ENCODE measurements at places on chromosomes 3 and 15. TPM values are rescaled to one million over a fixed set of nuclear protein-coding genes. Genes with fewer than 3 reads are reported as not detected.

The PLAAT1 gene
- 1.5 TPM for total RNA-seq

The TMC3 gene
- total RNA-seq = not detected

The ZMYND10 gene
- total RNA-seq = 0.23 TPM

The EXD1 gene
- total RNA-seq = not detected

The EPHB3 gene
- 5.6 TPM for total RNA-seq

The PFKFB4 gene
- total RNA-seq = 14.4 TPM

The NR2E3 gene
- total RNA-seq = not detected

The PATL2 gene
- 0.32 TPM for total RNA-seq

The TMEM40 gene
- 1.0 TPM for total RNA-seq

The IDH2 gene
- total RNA-seq = 28.3 TPM

The SLC24A5 gene
- total RNA-seq = not detected

DNA sequence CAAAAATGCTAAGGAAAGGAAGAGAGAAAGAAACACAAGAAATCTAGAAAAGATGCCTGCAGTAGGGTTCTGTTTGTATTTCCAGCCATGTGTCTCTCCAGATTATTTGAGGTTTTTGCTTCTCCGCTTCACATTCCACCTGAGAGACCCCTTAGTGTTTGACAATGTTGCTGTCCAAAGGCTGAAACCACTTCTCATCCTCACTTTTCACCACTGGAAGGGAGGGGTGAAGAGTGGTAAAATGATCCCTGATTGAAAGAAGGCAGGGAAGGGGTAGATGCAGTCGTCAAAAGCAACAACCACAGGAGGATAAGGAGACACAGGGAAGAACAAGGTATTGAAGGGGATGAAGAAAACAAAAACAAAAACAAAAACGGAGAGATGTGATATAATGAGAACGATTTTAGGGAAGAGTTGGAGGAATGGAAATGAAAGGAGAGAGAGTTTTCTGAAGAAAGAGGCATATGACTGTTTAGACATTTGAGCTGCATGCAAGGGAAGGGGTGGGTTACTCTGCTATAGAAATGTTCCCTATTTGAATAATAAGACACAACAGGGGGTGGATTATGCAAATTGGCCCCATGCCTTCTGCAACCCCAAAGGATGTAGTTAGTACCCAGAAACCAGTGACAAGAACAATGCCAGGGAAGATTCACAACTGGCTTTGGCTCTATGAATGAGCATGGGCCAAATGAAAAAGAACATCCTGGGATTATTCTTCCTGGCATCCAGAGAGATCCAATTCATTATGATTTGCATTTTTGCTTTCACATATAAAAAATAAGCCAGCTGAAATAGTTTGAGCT lies 235.9 kb downstream of the GAP43 start:
- H3K27ac ChIP-seq = no peak overlapping the region
- H3K36me3 ChIP-seq = no peaks in the 10 kb centered on the region
- no peak for DNase-seq
- no peak overlapping the region for H3K4me3 ChIP-seq

GRCh38 chr3:168030577-168030976 lies 65.1 kb downstream of the GOLIM4 start:
- H3K27me3 ChIP-seq = no peaks in the 10 kb centered on the region
- no peak overlapping the region for H3K4me3 ChIP-seq

DNA sequence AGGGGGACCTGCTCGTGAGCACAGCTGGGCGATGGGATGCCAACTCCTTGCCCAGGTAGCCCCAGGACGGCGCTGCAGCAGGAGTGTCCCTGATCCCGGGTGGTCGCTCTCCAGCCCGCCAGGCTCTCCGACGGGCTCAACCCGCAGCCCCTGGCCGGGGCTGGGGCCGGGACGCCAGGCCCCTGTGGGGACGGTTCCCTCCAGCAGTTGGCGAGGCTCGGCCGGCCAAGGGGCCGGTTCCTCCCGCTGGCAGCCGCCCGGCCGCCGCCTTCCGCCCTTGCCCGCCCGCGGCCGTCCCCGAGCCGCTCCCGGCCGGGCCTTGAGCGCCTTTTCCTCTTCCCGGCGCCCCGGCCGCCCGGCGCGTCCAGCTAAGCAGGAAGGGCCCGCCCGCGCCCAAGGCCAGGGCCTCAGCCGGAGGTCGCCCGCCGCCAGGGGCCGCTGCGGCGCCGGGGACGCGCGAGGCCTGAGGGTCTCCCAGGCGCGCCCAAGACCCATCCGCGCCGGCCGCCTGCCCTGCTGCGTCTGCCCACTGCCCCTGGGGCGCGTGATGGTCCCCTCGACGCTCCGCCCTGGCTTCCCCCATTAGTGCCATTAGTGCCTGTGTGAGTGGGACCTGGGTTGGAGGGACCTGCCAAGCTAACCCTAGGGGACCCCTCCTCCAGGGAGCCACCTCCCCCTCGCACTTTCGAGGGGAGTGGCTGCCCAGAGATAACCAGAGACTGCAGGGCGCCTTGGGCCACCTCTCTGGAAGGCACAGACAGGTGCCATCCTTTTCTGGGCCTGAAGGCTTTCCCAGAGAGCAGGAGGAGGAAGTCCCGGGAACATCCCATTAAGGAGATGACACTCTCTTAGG lies 106.4 kb downstream of the FBLN2 start:
- no peak overlapping the region for H3K4me3 ChIP-seq
- no peaks in the 10 kb centered on the region for H3K36me3 ChIP-seq
- no peaks in the 10 kb centered on the region for H3K27me3 ChIP-seq

- H3K4me3 ChIP-seq = peak overlapping the region; percentile 57
- DNase-seq = peak; percentile 61
- H3K27ac ChIP-seq = no peak overlapping the region
- peaks cover 7% of the 10 kb centered on the region for H3K4me1 ChIP-seq
Observed at GRCh38 chr3:12286927-12287726, 1.7 kb upstream of the PPARG start.

DNA sequence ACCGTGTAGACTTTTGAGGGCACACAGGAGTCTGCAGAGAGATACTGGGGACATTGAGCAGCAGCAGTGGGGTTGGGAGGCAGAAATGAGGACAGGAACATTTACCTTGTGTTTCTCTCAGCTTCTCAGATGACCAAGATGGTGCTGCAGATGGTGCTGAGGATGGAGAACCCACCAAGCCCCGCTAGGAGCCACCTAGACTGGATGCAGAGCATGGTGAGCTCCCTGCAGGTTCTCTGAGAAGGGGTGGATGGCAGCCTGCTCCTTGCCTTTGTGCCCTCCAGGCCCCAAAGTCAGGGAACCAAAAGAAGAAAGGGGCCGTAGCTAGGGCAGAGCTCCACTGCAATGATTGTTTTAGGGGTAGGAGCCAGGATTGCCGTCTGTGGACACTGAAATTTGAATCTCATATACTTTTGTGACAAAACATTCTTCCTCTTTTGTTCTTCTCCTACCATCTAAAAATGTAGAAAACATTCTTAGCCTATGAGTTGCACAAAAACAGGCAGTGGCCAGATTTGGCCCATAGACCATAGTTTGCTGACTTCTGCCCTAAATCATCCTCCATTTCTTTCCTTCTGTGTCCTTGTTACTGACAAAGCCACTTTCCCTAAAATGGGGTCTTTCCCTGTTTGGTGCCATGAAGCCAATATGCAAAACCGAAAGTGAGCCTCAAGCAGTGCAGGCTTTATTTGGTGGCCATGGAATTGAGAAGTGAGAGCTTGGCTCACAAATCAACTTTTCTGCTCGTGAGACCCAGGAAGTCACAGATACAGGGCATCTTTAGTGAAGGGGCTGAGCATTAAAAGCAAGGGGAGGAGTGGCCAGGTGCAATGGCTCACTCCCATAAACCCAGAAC lies 11.9 kb upstream of the MUC20 start:
- H3K4me1 ChIP-seq = no peaks in the 10 kb centered on the region
- DNase-seq = no peak
- no peak overlapping the region for H3K4me3 ChIP-seq
- no peaks in the 10 kb centered on the region for H3K36me3 ChIP-seq
- no peaks in the 10 kb centered on the region for H3K27me3 ChIP-seq

DNA sequence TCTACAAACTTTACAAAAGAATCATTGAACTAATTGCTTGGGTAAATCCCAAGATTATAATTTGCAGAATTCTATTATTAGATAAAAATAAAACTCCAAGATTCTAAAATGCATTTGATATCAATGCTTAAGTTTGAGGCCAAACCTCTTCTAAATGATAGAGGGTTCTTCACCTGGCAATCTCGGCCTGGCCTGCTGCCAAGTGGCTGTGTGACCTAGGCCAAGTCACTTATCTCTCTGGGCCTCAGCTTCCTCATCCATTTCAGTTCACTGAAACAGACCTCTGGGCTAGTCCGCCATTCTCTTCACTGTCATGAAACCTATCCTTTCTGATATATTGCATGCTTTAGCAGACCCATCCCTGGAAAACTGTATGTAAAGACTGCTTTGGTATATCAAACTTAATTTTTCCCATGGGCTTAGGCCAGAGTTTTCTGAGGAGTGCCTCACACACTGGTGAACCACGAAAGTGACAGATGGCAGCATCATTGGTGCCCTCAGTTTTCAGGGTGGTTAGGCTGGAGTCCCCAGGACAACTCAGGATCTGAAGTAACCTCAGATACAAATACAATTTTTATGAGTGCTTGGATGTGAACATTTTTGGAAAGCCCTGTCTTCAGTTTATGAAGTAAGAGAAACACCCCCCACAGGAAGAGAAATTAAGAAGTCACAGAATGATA lies 21.8 kb downstream of the NUDT16 start:
- DNase-seq = no peak
- H3K4me3 ChIP-seq = no peak overlapping the region
- H3K27ac ChIP-seq = no peak overlapping the region
- H3K4me1 ChIP-seq = no peaks in the 10 kb centered on the region
- no peaks in the 10 kb centered on the region for H3K36me3 ChIP-seq
- no peaks in the 10 kb centered on the region for H3K27me3 ChIP-seq

GRCh38 chr3:44114142-44114541 lies 127.5 kb upstream of the TOPAZ1 start:
- H3K36me3 ChIP-seq = no peaks in the 10 kb centered on the region
- H3K4me3 ChIP-seq = no peak overlapping the region
- H3K4me1 ChIP-seq = peaks cover 18% of the 10 kb centered on the region
- peak; percentile 20 for DNase-seq
- H3K27ac ChIP-seq = no peak overlapping the region
- no peaks in the 10 kb centered on the region for H3K27me3 ChIP-seq

- H3K4me1 ChIP-seq = no peaks in the 10 kb centered on the region
- DNase-seq = no peak
Observed at GRCh38 chr3:81521855-81522254, 239.6 kb downstream of the GBE1 start.

GRCh38 chr3:28279770-28280169 lies 38.4 kb downstream of the CMC1 start:
- no peak for DNase-seq
- no peaks in the 10 kb centered on the region for H3K4me1 ChIP-seq
- no peak overlapping the region for H3K27ac ChIP-seq
- H3K27me3 ChIP-seq = no peaks in the 10 kb centered on the region
- H3K36me3 ChIP-seq = no peaks in the 10 kb centered on the region

DNA sequence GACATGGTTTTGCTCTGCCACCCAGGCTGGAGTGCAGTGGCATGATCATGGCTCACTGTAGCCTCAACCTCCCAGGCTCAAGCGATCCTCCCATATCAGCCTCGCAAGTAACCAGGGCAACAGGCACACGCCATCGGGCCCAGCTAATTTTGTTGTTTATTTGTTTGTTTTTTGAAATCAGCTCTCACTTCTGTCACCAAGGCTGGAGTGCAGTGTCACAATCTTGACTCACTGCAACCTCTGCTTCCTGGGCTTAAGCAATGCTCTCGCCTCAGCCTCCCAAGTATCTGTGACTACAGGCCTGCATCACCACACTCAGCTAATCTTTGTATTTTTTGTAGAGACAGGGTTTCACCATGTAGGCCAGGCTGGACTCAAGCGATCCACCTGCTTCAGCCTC lies 26.3 kb upstream of the PLCH1 start:
- H3K4me1 ChIP-seq = no peaks in the 10 kb centered on the region
- no peak overlapping the region for H3K4me3 ChIP-seq
- H3K27me3 ChIP-seq = no peaks in the 10 kb centered on the region
- DNase-seq = no peak
- H3K36me3 ChIP-seq = 0 out of 2 replicates have a peak, but pooled peaks cover 2% of the 10 kb centered on the region
- H3K27ac ChIP-seq = no peak overlapping the region

- peaks cover 4% of the 10 kb centered on the region for H3K4me1 ChIP-seq
- no peak overlapping the region for H3K27ac ChIP-seq
Observed at GRCh38 chr3:66441129-66441528, 59.7 kb downstream of the LRIG1 start.

GRCh38 chr3:106172780-106173179 lies 304.0 kb upstream of the CBLB start:
- H3K27ac ChIP-seq = no peak overlapping the region
- H3K27me3 ChIP-seq = no peaks in the 10 kb centered on the region
- H3K4me3 ChIP-seq = no peak overlapping the region
- no peaks in the 10 kb centered on the region for H3K36me3 ChIP-seq

Measured in Caco-2 (cell line).